Mesenteric fat pad (tissue), 1 donor: ENCODE measurements at places on chromosomes 3 and 15. TPM values are rescaled to one million over a fixed set of nuclear protein-coding genes. Genes with fewer than 3 reads are reported as not detected.

DNA sequence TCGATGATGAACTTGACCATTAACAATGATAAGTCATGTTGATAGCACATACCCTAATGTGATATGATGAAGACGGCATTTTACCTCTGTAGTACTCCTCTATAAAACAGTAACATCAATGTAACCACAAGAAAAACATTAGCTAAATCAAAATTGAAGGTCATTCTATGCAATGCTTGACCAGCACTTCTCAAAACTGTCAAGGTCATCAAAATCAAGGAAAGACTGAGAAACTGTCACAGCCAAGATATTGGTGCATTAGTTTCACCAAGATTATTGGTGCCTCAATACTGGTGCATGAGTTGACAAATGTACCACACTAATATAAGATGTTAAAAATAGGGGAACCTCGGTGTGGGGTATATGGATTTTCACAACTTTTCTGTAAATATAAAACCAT is 251.1 kb upstream of the CNTN4 start:
- DNase-seq = no peak

- no peak for DNase-seq
Measured at GRCh38 chr15:71471347-71471746, 339.0 kb upstream of the NR2E3 start.

The MOBP gene
- total RNA-seq = not detected

- no peak for DNase-seq
Measured at GRCh38 chr3:122497425-122497824, 17.3 kb downstream of the KPNA1 start.

The SPTBN5 gene
- total RNA-seq = 1.6 TPM

The LRRC58 gene
- 26.2 TPM for total RNA-seq

DNA sequence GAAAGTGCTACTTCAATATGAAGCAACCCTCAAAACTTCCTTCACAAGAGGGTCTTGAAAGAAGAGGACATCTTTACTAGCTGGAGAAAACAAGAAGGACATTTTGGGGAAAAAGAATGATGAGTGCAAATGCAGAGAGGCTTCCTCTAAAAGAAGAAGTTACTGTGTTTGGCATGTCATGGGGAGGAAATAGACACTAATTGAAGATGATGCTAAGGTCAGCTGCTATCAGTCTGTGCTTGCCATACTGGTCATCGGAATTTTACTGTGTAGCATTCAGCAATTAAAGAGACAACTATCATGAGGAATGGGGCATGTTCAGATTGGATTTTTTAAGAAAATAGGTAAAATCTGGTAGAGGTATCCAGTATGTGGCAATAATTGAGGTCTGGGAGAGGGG is 60.0 kb downstream of the THRB start:
- DNase-seq = no peak

DNA sequence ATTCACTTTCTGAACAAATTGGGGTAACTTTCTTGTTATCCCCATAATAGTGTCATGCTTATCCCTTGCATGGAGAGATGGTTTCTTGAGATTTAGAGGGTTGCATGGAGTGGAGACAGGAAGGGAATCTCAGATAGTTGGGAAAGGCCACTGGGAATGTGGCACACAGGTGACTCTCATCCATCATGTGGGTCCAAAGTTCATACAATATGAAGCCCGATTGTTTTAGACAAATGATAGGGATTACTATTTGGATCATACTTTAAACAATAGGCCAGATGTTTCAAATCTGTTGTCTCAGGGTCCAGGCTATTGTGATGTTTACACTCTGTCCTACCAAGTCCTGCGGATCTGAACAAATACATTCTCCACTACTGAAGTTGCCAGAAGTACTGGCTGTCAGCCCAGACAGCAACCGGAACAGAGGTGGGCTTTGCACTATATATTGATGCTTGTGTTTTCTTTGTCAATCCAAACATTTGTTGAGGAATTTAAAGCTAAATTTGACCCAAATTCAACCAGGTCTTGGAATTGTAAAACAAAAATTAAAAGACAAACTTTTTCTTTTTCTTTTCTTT is 39.2 kb upstream of the NMNAT3 start:
- no peak for DNase-seq

DNA sequence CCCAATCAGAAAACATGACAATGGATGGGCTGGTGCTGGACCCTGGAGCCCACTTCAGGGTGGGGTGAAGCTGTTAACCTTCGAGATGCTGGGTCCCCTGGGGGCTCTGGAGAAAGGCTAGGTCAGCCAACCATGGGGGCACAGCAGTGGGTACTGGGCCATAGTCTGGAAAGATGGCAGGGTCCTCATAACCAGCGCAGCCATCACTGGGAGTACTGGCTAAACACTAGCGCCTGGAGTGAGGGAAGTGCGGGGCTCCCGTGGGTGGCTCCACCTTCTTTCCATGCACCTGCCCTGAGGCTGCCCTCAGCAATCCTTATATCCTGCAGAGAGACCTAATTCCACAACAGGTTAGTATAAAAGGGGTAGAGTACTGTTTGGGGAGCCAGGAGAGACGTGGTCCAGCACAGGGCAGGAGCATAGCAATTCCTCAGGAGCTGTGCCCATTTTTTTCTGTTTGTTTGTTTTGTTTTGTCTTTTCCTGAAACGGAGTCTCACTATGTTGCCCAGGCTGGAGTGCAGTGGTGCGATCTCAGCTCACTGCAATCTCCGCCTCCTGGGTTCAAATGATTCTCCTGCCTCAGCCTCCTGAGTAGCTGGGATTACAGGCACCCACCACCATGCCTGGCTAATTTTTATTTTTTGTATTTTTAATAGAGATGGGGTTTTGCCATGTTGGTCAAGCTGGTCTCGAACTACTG is 122.6 kb upstream of the MEF2A start:
- peak; percentile 71 for DNase-seq

The TRIM42 gene
- total RNA-seq = not detected

- DNase-seq = no peak
Measured at GRCh38 chr3:183692436-183692835, 5.2 kb upstream of the YEATS2 start.

The DNAJB11 gene
- 47.0 TPM for total RNA-seq

- no peak for DNase-seq
Measured at GRCh38 chr15:65619626-65620290, 2.0 kb upstream of the SLC24A1 start.

GRCh38 chr15:82916161-82916952 is 36.2 kb downstream of the HOMER2 start:
- DNase-seq = no peak

The DAPK2 gene
- total RNA-seq = 18.1 TPM
